NCI-H2107 (cell line): ENCODE measurements at places on chromosomes 2 and 18.

DNA sequence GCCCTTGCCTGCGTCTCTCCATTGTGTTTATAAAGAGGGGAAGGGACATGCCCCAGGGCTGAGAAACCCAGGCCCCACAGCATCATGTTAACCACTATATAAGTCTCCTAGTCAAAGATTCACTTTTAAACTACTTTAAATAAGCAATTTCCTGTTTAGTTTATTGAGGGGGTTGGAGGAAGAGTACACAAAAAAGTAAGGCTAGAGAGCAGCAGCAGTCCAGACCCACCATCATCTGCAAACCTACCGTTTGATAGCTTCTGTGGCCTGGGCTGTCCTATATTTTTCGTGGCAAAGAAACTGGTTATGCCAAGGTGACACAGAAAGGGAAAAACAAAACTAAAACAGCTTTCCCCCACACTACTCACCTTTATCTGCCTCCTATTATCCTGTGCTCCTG, 646.1 kb downstream of the IRS1 start:
- no peak for DNase-seq

DNA sequence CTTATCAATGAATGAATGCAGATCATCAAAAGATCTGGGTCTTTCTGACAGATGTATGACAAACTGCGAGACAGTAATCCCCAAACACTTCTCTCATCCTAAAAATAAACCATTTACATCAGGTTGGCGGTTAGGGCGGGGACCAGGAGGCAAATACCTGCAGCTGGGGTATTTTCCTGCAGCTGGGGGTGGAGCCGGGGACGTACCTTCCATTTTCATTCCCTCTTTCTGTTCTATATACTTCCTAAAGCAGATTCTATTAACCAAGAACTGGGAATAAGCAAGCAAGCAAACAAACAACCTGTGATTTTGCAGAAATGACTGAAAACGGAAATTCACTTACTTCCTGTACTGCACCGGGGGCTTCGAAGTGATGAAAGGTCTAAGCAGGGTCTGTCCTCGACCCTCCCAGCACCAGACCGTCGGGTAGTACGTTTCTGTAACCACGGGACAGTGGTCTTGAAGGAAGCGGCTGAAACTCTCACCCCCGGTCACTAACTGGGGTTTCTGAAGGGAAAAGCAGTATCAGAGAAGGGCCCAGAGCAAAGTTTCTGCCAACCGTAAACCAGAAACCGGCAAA, 1.2 kb downstream of the ABHD3 start:
- no peak for DNase-seq

DNA sequence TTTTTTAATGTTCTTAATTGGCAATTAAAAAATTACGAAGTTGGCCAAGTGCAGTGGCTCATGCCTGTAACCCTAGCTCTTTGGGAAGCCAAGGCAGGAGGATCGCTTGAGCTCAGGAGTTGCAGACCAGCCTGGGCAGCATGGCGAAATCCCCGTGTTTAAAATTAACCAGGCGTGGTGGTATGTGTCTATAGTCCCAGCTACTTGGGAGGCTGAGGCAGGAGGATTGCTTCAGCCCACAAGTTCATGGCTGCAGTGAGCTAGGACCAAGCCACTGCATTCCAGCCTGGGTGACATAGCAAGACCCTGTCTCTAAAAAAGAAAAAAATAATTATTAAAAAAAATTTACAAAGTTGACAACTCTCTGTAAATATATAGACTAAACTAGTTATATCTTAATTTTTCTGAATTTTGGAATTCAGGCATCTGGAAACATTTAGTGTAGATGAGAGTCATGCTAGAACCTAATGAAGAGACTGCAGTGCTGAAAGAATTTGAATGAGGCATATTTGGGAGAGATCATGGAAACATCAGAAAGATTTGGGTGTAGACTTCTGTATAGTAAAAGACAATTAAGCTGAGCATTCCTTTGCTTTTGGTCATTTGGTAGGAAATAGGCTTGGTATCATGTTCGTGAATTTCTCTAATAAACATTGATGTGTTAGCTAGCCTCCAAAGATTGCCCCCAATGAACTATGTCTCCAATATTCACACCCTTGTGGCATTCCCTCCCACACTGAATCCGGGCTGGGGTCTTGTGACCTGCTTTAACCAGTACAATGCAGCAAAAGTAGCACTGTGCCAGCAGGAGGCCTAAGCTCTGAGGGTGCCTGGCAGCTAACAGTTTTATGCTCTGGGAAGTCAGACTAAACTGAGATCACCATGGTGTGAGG, 4.2 kb upstream of the ROCK1 start:
- DNase-seq, result no peak

DNA sequence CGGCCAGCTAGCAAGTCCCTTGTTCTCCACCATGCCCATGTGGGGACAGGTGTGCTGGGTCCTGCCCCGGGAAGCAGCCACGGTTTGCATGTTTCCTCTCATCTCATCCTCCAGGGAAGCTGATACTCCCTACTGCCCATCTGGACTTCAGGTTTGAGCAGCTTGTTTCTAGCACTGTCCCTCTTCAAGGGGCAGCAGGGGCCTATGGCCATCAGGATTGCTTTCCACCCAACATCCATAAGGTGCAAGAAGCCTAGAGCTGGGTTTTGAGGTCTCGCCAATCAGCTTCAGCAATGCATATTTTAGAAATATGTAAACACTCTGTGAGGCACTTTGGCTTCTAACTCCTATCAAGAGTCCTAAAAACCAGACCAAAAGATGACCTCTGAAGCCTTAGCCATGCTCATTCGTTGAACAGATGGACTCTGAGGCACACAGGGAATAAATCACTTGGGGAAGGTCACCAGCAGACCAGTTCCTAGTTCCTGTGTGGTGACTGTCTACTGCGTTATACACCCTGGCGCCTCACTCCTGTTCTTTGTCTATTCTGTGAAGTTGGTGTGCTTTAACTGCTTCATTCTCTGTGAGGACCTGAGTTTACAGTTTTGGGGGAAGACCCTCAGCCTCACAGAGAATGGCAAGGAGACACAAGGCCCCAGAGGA, 192.6 kb upstream of the TWIST2 start:
- DNase-seq, result no peak

GRCh38 chr18:76619621-76620315, 124.7 kb upstream of the ZNF516 start:
- DNase-seq, result peak; percentile 67

DNA sequence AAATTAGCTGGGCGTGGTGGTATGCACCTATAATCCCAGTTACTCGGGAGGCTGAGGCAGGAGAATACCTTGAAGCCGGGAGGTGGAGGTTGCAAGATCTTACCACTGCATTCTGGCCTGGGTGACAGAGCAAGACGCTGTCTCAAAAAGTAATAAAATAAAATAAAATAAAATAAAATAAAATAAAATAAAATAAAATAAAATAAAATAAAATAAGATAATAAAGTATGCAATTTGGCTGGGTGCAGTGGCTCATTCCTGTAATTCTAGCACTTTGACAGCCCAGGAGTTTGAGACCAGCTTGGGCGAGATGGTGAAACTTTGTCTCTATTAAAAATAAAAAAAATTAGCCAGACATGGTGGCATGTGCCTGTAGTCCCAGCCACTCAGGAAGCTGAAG, 85.6 kb upstream of the XPO1 start:
- DNase-seq, result no peak

DNA sequence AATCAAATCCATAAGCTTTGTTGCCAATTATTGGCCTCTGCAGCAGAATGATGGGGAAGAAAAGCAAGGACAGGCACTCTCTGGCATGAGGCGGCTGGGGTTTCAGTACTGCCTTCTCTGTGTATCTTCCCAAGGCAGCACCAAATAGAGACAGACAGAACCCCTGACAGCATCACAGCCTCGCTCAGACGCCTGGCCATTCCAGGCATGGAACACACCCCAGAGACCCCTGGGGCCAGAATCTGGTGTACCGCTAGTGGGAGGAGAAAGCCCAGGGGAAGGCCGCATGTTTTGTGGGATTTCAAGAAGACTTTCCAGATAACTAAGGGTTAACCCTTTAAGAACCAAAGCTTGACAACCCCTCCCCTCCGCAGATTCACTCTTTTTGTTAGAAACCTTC, 282.1 kb downstream of the EN1 start:
- no peak for DNase-seq

DNA sequence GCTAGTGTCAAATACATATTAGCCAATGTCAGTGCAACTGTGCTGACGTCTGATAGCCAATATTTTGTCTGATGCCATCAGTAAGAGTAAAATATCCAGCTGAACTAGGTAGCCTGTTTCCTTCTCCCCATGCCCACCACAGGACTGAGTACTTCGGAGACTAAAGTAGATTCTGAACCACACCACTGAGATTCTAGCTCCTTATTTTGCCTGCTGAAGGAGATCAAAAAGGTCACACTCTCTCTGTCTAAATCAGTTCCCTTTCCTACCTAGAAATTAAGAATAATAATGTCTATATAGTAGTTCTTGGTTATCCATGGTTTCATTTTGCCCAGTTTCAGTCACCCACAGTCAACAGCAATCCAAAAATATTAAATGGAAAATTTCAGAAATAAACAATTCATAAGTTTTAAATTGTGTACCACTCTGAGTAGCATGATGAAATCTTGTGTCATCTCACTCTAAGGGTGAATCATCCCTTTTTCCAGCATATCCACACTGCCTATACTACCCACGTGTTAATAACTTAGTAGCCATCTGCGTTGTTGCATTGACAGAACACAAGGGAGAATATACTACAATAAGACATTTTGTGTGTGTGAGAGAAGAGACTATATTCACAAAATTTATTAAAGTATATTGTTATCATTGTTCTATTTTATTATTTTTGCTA, 1043.3 kb upstream of the PIK3C3 start:
- no peak for DNase-seq

DNA sequence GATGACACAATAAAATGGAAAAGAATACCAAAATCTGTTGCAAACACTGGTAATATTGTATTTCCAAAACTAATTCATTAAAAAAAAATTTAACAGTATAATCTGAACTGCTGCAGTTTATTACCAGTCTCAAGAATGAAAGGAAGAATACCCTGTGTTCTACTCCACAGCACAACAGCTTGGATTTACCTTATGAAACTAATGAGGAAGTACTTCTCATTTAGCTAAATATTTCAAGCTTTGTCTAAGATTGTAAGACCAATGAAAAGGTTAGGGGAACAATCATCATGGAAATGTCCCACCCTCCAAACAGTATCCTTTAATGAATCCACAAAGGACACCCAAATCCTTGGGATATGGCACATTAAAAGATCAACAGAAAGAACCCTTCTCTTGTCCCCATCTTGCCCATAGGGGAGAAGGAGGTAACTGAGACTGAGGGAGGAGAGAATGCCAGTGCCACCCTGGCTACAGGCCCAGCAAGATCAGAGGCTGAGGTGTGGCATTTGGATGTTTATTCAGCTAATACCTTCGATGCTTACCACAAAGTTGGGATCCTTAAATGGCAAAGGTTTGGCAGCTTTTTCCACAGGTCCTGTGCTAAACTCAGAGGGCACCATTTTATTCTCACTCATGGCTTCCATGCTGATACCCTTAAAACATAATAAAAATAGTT, 17.7 kb downstream of the INO80C start:
- DNase-seq, result no peak

DNA sequence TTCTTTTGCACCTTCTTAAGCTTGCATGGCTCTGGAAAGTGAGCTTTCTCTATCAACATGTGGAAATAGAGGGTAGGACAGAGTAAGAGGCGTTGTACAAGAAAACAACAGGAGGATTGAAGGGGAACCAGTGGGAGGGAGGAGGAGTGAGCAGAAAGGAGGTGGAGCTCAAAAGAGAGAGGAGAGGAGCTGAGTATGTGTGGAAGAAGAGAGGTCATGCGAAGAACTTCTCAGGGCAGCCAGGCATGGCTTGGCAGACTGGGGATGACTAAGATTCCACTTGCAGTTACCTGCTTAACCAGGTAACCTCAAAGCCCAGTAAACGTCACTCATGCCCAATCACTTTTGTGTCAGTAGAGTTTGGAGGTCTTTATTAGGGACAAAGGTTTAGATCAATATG, 105.1 kb downstream of the BCL2L11 start:
- no peak for DNase-seq

GRCh38 chr2:70647873-70648481, 94.4 kb upstream of the TGFA start:
- DNase-seq, result peak; percentile 13

GRCh38 chr2:37523814-37524362, 147.6 kb downstream of the CDC42EP3 start:
- DNase-seq, result no peak

DNA sequence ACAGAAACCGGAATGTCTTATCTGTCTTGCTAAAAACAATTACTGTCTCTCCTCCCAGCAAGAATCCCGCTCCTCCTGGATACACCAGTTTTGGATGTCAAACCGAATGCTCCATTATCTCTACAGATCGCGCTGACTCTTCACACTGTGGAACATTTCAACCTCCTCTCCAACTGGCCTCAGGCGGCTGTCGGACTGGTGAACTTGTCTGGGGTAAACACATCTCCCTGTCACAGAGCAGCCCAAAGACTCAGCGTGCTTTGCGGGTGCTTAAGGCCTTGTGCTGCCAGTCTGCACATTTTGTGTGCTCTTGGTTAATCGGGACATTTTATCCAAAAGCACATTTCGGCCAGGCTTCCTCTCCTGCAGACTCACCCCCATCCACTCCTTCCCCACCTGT, 173.1 kb downstream of the ICOS start:
- DNase-seq, result no peak

GRCh38 chr18:79738041-79738461, 58.4 kb downstream of the CTDP1 start:
- no peak for DNase-seq

- no peak for DNase-seq
These were observed 255.1 kb upstream of the LINC00305 start for GRCh38 chr18:64403784-64404503.

DNA sequence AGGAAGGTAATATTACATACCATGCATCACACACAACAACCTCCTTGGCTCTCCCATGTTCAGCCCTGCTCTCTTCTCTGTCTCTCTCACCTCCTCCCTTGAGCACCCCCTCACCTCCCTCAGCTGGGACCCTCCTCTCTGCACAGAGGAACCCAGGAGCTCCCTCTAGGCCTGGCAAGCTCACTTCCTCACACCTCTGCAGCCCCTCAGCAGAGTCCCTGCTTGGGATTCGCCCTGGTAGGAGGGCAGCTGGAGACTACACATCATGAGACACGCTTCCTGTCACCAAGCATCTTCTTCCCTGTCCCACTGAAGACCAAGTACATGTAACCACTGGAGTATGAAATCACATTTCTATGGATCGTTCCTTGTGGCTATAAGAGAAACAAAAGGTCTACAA, 51.0 kb downstream of the ADD2 start:
- DNase-seq, result no peak

- DNase-seq, result no peak
These were observed 104.2 kb downstream of the CCDC85A start for GRCh38 chr2:56287974-56288373.
